Thyroid gland (tissue), 4 donors: ENCODE measurements at places on chromosomes 6 and 20.

DNA sequence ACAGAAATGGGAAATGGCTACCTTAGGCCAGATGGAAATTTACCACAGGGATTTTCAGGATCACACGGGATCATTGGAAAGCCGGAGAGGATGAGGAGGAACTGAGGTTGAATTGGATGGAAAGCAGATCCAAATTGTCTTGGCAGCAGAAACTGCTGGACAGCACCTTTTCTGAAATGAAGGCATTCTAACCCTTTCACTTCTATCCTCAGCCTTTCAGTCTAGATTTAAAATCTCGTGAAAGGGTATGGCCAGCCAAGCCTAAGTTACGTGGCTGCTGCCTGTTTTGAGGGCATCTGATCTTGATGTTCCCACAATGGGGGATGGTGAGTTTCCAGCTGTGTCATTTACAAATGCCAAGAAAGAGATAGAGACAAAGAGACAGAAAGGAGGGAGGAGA lies 358.2 kb downstream of the KIF16B start:
- no peak for DNase-seq

DNA sequence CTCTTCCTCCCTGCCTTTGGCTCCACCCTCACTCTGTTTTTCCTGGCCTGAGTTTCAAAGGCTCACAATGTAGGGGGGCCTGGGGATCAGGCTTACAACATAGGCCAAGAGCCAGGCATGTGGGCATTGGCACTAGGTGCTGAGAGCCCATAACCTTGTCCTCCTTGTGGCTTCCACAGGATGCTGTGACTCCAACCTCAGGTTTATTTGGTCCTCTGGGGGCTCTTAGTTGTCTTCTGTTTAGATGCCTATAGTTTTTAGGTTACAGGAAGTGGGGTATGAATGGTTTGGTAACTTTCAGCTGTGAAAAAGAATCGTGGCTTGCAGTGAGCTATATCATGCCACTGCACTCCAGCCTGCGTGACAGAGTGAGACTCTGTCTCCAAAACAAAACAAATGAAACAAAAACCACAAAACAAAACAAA lies 25.6 kb downstream of the MMP24 start:
- DNase-seq, result peak; percentile 39

GRCh38 chr6:30219244-30219643 lies 6.0 kb upstream of the TRIM26 start:
- peak; percentile 55 for DNase-seq

- DNase-seq, result no peak
Observed at GRCh38 chr6:110448846-110449540, 27.4 kb downstream of the SLC22A16 start.

- no peak for DNase-seq
Observed at GRCh38 chr20:4099905-4100675, 84.7 kb upstream of the RNF24 start.
